Adrenal gland (tissue), 19 donors: ENCODE measurements at places on chromosomes 5 and 9.

DNA sequence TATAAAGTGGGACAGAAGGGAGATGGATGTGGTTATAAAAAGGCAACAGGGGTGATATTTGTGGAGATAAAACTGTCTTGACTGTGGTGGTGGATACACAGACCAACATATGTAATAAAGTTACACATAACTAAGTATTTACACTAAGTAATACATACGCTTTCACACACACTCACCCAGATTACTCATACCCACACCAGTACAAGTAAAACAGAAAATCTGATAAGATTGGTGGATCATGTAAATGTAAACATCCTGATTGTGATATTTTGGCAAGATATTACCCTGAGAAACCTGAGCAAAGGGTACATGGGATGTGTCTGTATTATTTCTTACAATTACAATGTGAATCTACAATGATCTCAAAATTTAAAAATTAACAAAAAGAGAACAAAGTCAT is 53.3 kb upstream of the SLIT3 start:
- no peak for DNase-seq
- H3K4me3 ChIP-seq = no peak overlapping the region
- no peak overlapping the region for H3K27ac ChIP-seq
- no peaks in the 10 kb centered on the region for H3K27me3 ChIP-seq

GRCh38 chr9:132003319-132003704 is 76.4 kb downstream of the MED27 start:
- no peak overlapping the region for H3K4me3 ChIP-seq
- H3K27ac ChIP-seq = no peak overlapping the region
- H3K36me3 ChIP-seq = no peaks in the 10 kb centered on the region

DNA sequence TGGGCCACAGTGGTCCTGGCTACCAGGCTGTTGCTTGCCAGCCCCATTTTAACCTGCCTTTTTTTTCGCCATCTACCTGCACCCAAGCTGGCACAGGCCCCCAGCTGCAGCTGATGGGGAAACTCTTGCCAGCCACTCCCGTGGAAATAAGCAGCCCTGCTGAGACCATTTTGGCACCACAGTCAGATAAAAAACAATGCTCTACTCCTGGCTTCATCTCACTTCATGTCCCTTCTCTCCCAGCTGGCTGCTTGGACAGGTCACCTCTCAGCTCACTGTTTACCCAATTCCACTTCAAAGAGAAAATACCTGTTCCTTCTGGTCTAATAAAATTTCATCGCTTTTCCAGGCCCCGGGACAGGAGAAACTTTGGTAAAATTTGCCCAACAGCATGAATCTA is 322.6 kb upstream of the SLC30A5 start:
- H3K27me3 ChIP-seq = no peaks in the 10 kb centered on the region
- DNase-seq = no peak
- H3K4me1 ChIP-seq = no peaks in the 10 kb centered on the region
- H3K36me3 ChIP-seq = no peaks in the 10 kb centered on the region
- H3K27ac ChIP-seq = no peak overlapping the region

DNA sequence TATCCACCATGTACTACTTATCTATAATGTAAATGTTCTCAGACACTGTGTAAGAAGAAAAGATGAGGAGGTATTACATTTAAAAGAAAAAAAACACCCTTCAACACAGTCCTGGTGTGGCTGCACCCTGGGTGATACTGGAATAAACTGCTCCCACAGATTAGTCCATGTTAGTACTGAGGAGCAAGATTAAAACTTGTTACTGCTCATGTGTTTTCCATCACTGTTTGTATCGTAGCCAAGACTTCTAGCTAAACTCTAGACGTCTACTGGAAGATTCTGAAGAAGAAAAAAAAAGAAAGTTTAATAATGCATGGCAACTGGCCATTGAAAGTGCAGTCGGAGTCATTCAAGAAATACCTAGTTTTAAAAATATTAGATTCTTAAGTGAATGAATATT is at the start of gene ASPN:
Gene ASPN, minus strand, starts transcription at position 178 of the 400 bp plus-strand sequence.
- H3K36me3 ChIP-seq = no peaks in the 10 kb centered on the region
- H3K27me3 ChIP-seq = no peaks in the 10 kb centered on the region
- no peak for DNase-seq
- no peaks in the 10 kb centered on the region for H3K4me1 ChIP-seq
